ENCODE measurements at places on chromosomes 5 and 9.

- no peak for DNase-seq
Measured at GRCh38 chr5:72455476-72455875, 51.7 kb downstream of the ZNF366 start.

DNA sequence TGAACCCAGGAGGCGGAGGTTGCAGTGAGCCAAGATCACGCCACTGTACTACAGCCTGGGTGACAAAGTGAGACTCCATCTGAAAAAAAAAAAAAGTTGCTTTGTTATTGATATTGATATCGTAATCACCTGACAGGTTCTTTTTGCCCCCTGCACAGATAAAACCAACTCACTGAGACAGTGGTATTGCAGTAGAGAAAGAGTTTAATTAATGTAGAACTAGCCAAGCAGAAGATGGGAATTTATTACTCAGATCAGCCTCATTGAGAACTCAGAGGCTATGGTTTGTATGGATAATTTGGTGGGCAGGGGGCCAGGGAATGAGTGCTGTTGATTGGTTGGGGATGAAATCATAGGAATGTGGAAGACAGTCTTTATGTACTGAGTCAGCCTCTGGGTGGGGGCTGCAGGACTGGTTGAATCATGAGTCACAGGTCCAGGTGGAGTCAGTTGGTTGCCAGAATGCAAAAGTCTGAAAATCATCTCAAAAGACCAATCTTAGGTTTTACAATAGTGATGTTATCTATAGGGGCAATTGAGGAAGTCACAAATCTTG is 35.8 kb upstream of the MEGF10 start:
- no peak for DNase-seq

DNA sequence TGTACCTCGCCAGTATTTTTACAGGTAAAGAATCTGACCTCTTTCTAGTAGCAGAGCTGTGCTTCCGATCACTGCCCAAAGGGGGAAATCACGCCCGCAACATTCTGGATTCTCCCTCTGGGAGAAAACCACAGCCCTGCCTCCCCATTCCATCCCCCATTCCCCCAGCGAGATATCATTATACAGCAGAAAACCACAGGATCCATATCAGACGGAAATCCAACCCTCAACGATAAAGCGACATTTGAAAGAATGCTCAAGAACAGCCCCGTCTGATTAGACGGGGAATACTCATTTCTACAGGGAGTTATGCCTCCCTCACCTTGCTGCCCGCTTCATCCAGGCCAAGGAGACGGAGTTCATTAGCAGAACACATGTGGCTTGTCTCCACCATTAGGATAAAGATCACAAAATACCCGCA is 172.8 kb downstream of the COL23A1 start:
- no peak for DNase-seq

DNA sequence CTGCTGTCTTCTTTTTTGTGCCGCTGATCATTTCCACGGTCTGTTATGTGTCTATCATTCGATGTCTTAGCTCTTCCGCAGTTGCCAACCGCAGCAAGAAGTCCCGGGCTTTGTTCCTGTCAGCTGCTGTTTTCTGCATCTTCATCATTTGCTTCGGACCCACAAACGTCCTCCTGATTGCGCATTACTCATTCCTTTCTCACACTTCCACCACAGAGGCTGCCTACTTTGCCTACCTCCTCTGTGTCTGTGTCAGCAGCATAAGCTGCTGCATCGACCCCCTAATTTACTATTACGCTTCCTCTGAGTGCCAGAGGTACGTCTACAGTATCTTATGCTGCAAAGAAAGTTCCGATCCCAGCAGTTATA is 17.1 kb downstream of the F2R start:
- DNase-seq, result no peak

DNA sequence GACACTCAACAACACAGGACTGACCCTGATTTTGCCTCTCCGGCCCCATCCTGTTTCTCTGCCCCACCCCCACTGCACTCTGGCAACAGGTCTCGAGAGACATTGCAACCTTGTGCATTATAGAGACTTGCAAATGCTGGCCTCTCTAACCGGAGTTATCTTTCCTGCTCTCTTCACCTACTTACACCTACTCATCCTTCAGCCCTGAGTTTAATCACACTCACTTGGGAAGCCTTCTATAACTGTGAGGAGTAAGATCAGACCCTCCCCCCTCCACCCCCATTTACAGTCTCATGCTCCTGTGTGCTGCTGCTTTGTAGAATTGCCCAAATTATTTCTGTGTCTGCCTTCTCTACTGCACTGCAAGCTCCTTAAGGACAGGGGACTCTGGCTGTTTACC is 42.8 kb downstream of the WWC1 start:
- DNase-seq, result no peak

GRCh38 chr5:955886-956761 is 52.5 kb upstream of the NKD2 start:
- DNase-seq, result no peak

DNA sequence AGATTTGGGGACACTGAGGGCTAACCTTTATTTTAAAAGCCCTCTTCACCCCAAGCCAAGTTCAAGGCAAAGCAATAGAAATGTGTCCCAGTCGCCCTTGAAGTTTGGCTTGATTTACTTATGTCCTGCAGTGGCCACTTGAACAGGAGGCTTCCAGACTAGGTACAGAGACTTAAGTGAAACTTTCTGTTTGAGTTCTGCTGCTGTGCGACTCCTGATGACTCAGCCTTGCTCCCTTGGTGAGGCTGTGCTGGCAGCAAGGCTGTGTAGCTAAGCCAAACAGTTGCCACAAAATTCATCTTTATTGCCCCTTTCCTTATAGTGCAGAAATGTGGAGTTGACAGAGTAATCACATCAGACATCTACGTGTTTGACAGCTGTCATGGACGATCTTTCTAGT is 68.8 kb upstream of the NTRK2 start:
- no peak for DNase-seq

- no peak for DNase-seq
Measured at GRCh38 chr9:134838651-134839454, 41.8 kb upstream of the FCN2 start.

GRCh38 chr5:135356522-135357318 is 42.3 kb downstream of the MACROH2A1 start:
- DNase-seq, result no peak

GRCh38 chr9:35996358-35996970 is 38.5 kb upstream of the OR2S2 start:
- DNase-seq, result no peak

DNA sequence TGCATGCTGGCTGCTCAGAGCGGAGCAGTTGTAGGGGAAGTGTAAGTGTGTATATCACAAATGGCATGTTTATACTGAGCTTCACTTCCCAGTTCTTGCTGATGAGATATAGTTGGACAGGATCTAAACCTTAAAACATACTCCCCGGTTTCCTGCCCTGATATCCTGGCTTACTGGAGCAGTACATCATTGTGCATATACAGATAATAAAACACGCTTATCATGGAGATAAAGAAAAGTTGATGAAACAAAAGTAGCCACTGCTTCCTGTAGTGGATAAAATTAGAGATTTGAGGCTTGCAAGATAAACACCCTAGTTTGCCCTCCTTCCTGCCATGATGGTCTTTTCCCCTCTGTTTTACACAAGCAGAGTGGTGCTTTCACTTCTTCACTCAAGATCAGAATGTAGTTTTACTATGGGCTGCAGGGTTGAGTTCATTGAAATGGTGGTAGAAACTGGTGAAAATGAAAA is 15.0 kb downstream of the NPR3 start:
- DNase-seq, result no peak

DNA sequence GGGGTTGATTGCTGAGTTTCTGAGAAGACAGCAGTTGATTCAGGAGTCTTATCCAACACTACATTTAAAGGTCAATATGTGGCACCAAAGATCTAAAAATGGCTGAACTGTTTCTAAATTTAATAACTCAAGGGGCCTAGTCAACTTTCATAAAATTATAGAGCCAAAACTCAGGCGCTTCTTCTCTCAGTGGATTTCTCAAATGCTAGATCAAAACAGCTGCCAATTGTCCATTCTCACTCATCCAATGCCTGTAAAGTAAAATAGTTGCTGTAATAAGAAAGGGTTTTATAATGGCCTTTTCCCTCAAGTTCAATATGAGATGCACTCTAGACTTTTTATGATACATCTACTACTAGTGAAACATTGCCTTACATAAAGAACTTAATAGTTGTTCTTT is 26.5 kb downstream of the ADAMTSL1 start:
- DNase-seq, result no peak

DNA sequence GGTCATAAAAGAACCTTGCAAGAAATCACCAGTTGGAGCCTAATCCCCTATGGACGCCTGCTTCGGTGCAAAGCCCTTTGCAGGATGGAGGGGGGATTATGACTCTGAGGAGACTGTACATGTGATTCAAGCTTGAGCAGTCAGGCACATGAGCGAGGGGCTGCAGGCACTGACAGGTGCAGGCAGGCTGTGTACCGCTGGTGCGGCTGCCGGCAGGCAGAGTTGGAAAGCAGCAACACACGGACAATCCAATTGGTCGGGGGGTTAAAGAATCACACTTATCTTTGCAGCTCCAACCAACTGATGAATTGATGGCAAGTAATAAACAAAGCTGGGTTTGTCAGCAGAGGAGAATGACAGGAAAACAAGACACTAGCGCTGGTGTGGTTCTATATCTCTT is 5.7 kb downstream of the WHRN start:
- no peak for DNase-seq

GRCh38 chr5:119191944-119192343 is 121.1 kb downstream of the DMXL1 start:
- no peak for DNase-seq

DNA sequence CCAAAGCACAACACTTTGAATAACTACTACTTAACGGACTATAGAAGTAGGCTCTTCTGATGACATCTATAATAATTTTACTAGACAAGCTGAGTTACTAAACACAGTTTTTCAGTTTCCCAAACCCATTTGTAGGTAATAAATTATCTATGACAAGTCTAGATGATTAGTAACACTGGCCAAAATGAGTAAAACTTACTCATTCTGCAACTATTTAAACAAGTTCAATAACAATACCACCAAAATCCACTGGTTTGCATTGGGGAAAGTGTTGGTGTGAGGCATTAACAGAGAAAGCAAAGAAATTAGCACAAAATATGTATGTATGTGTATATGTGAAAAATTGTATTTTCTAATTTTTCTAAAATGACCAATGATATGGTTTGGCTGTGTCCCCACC is 119.3 kb downstream of the NR2F1-AS1 start:
- no peak for DNase-seq

DNA sequence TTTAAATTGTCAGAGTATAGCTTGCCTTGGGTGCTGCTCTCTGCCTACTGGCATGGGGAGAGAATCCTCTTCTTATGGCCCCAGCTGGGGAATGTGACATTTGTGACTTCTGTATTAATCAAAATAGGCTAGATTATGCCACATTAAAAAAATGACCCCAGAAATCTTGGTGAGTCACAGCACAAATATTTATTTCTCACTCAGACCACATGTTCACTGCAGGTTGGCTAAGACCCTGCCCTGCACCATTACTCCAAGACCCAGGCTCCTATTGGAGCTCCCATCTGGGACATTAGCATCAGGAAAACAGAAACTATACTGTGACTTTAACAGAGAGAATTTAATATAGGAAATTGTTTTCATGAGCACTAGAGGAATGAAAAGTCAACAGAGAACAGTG is 16.6 kb upstream of the WHRN start:
- no peak for DNase-seq

GRCh38 chr5:14168144-14168792 is 25.1 kb downstream of the TRIO start:
- no peak for DNase-seq

DNA sequence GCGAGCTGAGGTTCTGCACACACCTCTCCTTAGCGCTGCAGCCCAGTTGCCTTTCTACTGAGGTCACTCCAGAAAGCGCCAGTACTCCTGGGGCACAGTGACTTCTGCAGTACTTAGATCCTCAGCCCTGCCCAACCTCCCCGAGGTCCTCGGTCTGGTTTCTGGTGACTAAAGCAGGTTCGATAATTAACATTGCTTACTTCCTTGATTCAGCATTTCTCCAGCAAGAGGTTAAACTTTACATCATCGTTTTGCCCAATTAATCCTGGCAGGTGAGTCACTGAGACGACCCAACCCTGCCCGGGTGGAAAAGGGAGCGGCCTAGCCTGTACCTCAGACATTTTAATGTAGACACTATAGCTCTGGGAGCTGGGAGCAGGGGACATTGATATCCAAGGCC is 77.6 kb downstream of the PLAC8L1 start:
- DNase-seq, result peak; percentile 64

GRCh38 chr5:110896901-110897300 is 158.1 kb downstream of the SLC25A46 start:
- DNase-seq, result no peak

GRCh38 chr5:62762503-62762902 is 183.9 kb downstream of the LRRC70 start:
- DNase-seq, result no peak

DNA sequence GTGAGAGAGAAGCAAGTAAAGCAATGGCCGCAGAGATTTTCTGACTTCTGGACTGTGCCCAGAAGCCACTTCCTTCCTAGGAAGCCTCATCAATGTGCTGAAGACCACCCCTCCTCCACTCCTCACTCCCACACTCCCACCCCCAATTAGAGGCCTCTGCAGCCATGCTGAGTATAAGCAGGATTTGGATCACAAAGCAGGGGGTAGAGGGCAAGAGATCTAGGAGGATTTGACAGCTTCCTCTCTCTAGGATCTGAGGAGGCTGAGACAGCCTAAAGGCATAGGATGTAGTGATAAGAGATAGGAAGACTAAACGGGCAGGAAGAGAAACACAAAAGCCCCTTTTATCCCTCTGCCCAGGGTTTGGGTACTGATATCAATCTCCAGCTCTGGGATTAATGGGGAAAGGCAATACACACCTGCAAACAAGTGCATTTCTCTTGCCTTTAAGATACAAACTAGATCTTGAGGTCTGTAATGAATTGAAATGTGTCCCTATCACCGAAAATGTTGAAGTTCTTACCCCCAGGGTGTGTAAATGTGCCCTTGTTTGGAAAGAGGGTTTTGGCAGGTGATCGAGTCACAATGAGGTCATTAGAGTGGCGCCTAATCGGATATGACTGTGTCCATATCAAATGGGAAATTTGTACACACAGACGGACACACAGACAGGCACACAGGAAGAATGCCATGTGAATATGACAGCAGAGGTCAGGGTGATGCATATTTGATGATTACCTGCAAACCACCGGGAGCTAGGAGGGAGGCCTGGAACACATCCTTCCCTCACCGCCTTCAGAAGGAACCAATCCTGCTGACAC is 28.5 kb downstream of the KCNV2 start:
- DNase-seq, result no peak
